ENCODE measurements at places on chromosomes 6 and 20.

GRCh38 chr6:35471836-35472345, 3.7 kb downstream of the RPL10A start:
- no peak for DNase-seq

GRCh38 chr20:63682384-63683139, 13.9 kb upstream of the TNFRSF6B start:
- DNase-seq, result no peak

- no peak for DNase-seq
Measured at GRCh38 chr6:105676857-105677256, 274.0 kb upstream of the PREP start.

DNA sequence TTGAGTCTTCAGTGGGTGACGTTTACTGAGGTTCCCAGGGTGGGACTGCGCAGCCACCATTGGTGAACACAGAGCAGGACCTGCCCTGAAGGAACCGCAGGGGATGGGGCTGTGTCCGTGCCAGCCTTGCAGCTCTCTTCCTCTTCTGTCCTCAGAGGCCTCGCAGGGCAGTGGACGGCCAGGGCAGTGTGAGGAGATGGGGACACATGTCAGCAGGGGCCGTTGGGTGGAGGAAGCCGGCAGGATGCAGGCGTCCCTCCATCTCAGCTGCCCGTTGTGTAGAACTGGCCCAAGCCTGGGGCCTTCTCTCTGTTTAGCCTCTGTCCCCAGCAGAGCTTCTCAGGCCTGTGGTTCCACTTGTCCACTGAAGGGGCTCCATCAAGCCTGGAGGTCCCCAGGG, 53.6 kb upstream of the SMOC2 start:
- no peak for DNase-seq

DNA sequence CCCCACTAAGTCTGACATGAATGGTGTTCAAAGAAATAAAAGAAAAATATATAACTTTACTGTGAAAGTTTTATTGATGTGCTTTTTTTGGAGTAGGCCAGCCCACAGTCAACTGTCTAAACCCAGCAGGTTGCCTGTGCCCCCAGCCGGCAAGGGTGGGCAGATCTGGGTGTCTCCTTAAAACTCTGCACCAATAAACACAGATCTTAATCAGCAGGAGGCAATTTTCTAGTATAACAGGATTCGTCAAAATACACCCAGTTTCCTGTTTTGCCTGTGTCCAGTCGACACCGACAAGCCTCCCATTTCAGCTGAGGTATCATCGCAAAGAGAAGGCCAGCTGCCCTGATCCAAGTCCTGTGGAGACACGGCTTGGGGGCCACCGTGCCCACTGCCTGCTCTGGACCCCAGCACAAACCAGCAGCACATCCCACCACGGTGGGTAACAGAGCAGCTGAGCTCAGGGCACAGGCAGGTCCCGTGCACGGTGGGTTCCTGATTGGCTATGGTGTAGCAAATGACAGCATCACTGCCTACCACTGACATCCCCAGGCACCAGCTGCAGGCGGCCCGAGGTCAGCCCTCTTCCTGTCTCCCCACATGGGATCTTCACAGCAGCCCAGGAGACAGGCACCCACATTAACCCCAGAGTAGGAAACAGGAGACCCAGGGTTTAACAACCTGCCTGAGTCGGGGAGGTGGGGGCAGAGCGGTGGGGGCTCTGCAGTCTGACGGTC, 15.7 kb downstream of the BMP7 start:
- no peak for DNase-seq

GRCh38 chr6:5866547-5867051, 140.1 kb downstream of the NRN1 start:
- DNase-seq, result no peak

GRCh38 chr6:132414322-132414721, 13.0 kb upstream of the MOXD1 start:
- DNase-seq, result no peak

DNA sequence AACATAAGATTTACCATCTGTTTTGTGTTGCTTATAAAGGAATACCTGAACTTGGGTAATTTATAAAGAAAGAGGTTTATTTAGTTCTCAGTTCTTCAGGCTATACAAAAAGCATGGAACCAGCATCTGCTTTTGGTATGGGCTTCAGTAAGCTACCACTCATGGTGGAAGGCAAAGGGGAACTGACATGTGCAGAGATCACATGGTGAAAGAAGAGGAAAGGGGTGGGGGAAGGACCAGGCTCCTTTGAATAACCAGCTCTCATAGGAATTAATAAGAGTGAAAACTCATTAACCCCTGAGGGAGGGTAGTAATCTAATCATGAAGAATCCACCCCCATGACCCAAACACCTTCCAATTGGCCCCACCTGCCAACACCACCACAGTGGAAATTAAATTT, 89.5 kb upstream of the TMEM170B start:
- no peak for DNase-seq

DNA sequence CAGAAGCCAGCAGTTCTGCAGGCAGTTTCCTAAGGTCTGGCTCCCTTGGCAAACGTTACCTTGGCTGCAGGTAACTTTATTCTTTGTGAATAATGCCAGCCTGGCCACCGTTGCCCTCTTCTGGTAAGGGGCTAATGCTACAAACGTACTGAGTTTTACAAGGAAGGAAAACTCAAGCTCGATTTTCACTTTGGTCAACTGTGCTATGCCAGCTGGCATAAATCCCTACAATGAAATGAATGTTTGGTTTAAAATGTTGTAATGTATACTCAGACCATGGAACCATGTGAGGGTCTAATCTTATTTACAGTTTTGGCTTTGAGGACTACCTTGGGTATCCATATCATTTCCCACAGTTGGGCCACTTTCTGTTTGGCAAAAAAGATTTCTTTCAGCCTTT, 101.4 kb downstream of the SLX4IP start:
- no peak for DNase-seq

GRCh38 chr6:144158133-144158532, 7.8 kb downstream of the STX11 start:
- DNase-seq, result no peak

DNA sequence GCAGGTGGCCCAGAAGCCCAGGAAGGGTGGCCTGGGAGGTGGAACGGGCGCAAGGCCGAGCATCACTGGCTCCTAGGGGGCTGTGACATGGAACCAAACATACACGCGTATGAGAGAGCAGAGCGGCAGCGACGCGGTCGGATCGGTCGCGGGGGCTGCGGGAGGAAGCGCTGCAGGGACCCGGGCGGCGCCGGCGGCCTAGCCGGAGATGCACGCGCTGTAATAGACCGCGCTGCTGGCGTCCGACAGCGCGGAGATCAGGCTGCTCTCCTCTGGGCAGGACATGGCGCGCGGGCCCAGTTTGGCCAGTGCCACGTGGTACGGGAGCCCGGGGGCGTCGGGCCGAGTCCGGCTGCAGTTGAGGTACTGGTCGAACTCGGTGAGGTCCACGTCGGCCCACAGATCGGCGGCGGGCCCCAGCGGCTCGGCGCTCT, 1.5 kb downstream of the SOX18 start:
- DNase-seq, result no peak

DNA sequence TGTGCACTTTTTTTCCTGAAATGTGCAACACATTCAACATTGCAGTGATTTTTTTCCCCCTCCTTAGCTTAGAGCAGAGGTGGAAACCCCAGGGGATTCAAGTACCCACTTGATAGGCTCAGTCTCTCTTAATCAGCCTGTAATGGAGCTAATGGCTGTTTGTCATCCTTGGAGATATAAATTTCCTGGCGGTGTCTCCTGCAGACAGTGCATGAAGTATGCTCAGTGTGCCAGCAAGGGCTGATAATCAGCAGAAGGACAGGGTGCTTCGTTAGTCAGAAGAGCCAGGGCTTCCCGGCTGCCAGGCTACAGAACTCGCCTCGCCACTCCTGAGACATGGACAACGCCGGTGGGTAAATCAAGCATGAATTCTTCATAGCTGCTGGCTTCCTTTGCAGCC, 69.8 kb upstream of the PHACTR2 start:
- no peak for DNase-seq

GRCh38 chr6:127496471-127496870, 22.7 kb downstream of the MTCL3 start:
- DNase-seq, result no peak

- DNase-seq, result no peak
Measured at GRCh38 chr6:49004801-49005200, 458.3 kb downstream of the MMUT start.

- DNase-seq, result no peak
Measured at GRCh38 chr20:60812561-60812960, 439.5 kb upstream of the CDH4 start.

DNA sequence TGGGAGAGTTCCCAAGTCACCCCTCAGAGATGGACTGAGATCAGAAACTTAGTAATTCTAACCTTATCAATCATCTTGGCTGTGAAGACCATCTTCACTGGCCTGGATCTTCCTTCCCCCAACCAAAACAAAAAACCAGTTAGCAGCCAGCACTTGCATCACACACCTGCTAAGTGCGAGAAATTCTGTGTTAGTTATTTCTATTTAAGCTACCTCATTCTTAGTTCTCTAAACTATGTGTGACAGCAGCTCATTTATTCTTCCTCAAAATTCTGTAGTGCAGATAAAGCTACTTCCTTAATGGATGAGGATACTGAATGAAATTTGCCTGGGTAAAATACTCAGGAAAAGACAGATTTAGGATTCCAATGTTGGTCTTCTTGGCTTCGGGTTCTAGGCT, 18.2 kb upstream of the TAGAP start:
- DNase-seq, result no peak

GRCh38 chr6:144006736-144007477, 1.2 kb downstream of the PLAGL1 start:
- no peak for DNase-seq

- no peak for DNase-seq
Measured at GRCh38 chr20:58697201-58697866, 4.7 kb downstream of the NPEPL1 start.

All from stimulated activated CD8-positive, alpha-beta memory T cell treated with anti-CD3 and anti-CD28 coated beads, Interleukin-4, amount 100 ng/mL, for 4 hours (primary cell).